ENCODE measurements at places on chromosomes 5 and 9.

- DNase-seq = no peak
Observed at GRCh38 chr9:105390871-105391270, 57.0 kb upstream of the FSD1L start.

- DNase-seq = no peak
Observed at GRCh38 chr5:96294884-96295202, 138.2 kb downstream of the PCSK1 start.

DNA sequence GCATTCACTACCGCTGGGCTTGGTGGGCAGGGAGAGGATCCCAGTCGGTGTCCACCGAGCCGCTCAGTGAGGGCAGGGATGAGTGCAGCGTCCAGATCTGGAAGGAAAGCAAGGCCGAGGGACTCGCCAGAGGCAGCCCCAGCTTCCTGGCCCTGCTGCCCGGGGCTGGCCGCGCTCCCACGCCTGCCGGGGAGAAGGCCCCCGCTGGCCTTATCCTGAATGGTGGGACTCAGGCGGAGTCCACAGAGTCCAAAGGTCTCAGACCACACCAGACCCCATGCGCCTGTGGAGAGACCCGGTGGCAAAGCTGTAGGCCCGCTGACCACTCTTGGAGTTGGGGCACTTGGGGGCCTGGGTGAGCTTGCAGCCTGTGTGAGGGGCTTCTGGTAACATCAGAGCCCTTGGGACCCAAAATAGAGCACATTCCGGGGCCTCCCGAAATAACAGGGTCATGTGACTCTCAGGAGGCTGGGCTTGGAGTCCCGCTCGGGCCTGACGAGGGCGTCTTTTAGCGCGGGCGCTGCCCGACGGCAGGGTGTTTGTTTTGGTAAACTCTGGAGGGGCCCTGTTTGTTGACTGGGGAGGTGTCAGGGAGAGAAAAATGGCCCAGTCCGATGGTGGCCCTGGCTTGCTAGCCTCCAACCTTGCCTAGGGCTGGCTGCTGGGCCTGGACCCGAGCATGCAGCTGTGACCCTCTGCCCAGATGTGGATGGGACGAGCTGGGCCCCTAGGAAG, 2.8 kb downstream of the RXRA start:
- DNase-seq = peak; percentile 39

DNA sequence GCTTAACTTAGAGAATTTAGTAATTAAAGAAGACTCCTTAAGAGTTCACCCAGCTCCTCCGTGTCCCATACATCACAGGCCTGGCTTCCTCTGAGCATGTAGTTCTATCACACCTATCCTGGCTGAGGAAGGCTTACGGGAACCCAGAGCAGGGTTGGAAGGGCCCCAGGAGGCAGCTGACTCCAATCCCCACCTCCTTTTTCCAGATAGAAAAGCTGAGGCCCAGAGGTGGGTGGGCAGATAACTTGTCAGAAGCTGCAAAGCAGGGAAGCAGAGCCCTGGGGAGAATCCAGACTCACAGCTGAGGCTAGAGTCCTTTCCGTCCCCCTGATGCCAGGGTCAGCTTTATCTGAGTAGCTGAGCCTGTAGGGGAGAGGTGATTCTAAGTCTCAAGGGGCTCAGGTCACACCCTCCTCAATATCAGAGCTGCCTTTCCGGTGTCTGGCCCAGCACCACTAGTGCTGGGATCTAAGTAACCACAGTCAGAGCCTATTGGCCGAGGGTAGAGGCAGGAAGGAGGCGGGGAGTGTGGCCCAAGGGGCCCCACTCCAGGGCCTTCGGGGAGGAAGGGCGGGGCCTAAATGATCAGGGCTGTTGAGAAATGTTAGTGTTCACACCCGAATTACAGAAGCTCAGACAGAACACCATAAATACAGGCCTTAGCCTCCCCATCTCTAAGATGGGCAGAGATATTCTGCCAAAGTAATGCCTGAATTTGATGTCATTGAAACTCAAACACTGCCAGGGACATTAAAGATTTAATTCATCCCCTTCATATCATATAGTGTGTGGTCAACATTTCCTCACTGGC, 9.9 kb downstream of the CCDC69 start:
- DNase-seq = peak; percentile 55

- DNase-seq = no peak
Observed at GRCh38 chr5:116842514-116842961, 267.9 kb upstream of the SEMA6A start.

DNA sequence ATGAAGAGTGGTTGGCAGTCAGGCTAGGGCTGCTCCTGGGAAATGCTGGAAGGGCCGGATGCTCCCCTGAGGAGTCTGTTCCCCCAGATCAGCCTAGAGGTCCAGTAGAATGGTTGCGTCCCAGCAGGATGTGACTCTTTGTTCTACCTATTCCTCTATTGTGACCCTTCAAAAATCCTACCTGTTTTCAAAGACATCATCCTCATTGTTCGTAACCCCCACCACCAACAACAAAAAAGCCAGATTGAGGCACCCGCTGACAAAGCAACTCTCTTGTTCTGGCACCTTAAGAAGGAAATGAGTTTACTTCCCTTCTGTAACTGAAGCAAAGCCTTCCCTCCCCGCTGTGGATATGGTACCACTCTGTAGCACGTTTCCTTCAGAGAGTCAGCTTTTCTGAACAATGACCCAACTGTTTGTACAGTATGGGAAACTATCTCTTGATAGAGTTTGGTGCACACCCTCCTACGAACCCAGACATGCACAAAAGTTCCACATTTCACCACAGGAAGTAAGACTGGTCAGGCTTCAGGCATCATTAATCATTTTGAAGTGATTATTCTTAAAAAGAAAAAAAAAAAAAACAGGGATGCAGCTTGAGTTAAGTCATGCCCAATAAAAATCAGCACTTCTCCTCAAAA, 207.2 kb downstream of the ENC1 start:
- peak; percentile 18 for DNase-seq

GRCh38 chr9:89725271-89725670, 120.5 kb downstream of the GADD45G start:
- no peak for DNase-seq

DNA sequence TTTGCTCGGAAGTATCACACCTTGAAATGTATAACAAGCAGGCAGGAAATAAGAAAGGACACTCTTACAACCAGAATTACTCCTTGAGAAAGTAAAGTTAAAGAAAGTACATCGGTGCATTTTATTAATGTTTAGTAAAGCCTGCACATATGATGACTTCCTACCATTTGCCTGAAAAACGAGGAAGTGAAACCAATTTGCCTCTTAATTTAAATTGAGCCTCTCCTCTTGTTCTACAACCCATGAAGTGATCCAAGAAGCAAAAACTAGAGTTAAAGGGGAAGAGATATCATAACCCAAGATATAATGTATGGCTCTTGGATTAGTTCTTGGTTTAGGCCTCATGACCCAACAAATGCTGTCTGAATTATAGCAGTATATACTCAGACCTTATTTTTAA, 95.6 kb downstream of the GNAQ start:
- no peak for DNase-seq

DNA sequence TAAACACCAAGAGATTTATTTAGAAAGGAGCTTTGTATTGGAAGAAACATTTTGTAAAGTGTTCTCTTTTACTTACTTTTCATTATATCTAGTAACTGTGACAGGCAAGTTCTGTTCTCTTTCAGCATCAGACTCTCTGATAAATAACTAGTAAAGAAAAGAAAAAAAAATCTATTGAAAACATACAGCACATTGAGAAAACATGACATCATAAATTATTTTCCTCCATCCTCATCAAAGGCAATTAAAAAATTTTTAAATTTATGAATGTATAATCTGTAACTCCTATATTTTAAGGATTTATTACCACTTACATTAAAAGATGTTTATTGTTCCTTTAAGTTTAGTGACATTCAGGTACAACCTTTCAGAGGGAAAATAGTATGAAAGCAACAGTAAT, 11.1 kb downstream of the CCNH start:
- no peak for DNase-seq

- DNase-seq = peak; percentile 98
Observed at GRCh38 chr9:4293293-4293941, 6.5 kb downstream of the GLIS3 start.

- DNase-seq = no peak
Observed at GRCh38 chr9:4148751-4149150, 151.1 kb downstream of the GLIS3 start.

- DNase-seq = no peak
Observed at GRCh38 chr9:38233343-38233742, 159.2 kb upstream of the ALDH1B1 start.

DNA sequence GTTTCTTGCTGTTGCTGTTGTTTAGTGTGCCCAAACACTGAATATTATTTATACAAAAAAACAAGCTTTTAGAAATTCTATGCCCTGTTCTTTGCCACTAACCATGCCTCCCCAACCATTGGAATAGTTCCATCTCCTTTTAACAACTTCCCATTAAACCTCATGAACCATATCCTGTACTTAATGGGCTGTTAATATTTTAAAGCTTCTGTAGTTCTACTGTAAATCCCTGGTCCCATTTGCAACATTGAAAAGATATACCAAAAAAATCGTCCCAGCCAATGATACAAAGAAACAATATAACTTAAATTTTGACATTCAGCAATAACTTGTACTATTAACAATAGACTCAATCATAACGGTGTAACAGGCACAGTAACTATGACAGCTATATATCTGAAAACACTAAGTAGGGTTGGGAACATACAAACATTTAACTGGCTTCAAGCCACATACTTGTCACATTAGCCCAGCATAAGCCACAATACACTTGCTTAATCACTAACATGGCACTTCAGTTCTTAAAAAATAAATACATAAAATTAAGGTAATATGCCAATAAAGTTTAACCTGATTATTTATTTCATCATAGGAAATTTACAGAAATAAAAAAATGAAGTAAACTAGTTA, 86.1 kb downstream of the ADAMTS6 start:
- DNase-seq = peak; percentile 10

GRCh38 chr9:128341435-128341849, 1.1 kb downstream of the SLC27A4 start:
- peak; percentile 58 for DNase-seq

DNA sequence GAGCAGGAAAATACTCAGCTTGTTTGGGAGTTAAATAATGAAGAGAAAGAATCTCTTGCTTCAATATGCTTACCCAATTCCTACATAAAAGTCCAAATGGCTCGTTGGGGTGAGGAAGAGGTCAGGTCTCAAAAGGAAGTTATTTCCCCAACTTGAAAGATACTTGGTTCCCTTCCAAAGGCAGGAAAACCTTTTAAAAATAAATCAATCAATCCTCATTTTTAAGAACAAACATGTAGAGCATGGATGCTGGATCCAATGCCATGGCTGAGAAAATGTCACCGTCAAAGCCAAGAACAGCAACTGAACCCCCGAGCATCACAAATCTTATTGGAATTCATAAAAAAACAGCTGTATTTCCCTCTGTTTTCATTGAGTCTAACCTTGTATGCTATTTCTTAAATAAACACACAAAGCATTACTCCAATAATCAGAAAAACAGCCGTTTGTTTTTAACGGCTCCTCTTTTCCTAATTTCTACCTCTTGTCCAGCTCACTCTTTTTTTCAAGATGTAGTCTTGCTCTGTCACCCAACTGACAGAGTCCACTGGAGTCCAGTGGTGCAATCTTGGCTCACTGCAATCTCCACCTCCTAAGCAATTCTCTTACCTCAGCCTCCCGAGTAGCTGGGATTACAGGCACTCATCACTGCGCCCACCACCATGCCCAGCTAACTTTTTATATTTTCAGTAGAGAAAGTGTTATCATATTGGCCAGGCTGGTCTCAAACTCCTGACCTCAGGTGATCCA, 140.7 kb downstream of the GNA14 start:
- no peak for DNase-seq

DNA sequence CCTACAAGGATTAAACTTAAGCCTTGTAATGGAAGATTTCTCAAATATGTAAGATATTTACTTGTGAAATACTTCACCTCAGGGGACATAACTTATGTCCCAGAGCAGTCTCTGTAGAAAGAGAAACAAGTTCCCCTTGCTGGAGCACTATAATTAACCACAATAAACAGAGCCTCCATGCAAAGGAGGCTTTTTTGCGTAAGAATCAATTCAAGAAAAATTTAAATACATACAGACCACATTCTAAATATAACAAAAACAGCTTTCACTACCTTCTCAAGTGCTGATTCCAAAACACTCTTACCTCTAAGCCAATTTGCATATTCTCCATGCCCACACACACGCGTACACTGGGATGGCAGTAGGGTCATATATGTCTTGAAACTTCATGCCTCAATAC, 30.7 kb upstream of the CCNB1 start:
- peak; percentile 65 for DNase-seq

DNA sequence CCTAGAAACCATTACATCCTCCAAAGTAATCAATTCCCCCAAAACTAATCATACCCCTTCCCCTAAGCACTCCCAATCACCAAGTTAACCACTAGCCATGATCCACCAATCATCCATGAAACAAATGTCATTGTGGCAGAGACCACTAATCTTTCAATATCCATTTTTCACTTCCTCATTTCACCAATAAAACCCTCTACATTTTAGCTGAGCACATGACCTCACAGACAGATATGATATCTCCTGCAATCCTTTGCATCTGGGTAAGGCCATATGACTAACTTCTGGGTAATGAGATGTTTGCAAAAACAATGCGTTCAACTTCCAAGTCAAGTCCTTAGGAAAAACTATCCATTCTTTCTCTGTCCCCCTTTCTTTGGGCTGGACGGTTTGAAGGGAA, 20.7 kb downstream of the OR2S2 start:
- peak; percentile 29 for DNase-seq

- peak; percentile 30 for DNase-seq
Observed at GRCh38 chr5:170307575-170308465, 10.2 kb upstream of the LCP2 start.

DNA sequence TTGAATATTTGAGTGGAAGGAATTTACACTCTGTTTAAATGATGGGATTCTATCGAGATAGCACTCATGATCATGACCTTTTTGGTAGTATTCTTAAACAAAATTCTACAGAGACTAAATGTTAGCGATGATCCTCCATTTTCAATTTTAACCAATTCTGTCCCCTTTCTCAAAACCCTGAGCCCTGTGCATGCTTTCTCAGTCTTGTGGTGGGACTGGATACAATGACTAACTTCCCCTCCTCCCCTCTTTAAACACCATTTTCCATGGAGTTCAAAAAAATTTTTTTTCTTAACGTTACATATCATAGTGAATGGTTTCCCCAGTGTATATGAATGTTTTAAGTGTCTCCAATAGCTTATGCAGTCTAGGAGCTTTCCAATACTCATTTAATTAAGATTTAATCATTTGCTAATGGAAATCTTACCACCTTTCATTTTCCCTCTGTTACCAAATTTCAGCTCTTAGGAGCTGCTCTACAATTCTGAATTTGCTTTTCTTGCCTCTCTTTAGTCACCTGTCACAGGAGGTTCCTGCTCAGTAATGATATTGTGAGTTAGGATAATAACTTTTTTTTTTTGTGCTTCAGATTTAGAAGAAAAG, 101.2 kb downstream of the MAP1B start:
- no peak for DNase-seq

DNA sequence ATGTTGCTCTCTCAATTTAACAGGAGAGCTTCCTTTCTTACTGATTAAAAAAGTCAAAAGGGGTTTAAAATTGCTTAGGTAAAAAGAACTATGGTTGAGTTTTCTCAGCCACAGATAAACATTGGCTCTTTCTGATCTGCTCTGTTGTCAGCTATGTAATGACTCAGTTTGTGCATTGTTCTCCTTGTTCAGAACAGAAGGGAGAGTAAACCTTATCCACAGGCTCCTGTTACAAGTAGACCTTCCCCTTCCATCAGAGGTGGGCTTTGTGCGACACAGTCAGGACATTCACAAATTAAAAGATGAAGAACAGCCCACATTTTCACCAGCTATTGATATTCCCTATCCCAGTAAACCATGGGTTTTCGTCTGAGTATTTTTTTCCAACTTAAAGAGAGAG, 236.3 kb upstream of the SEMA6A start:
- DNase-seq = no peak

GRCh38 chr9:137028263-137029057, 423 bp upstream of the ABCA2 start:
- DNase-seq = peak; percentile 31
